GM18507 (cell line): ENCODE measurements at places on chromosomes 11 and 22.

- no peak for DNase-seq
Observed at GRCh38 chr11:28108958-28109357, 770 bp downstream of the METTL15 start.

DNA sequence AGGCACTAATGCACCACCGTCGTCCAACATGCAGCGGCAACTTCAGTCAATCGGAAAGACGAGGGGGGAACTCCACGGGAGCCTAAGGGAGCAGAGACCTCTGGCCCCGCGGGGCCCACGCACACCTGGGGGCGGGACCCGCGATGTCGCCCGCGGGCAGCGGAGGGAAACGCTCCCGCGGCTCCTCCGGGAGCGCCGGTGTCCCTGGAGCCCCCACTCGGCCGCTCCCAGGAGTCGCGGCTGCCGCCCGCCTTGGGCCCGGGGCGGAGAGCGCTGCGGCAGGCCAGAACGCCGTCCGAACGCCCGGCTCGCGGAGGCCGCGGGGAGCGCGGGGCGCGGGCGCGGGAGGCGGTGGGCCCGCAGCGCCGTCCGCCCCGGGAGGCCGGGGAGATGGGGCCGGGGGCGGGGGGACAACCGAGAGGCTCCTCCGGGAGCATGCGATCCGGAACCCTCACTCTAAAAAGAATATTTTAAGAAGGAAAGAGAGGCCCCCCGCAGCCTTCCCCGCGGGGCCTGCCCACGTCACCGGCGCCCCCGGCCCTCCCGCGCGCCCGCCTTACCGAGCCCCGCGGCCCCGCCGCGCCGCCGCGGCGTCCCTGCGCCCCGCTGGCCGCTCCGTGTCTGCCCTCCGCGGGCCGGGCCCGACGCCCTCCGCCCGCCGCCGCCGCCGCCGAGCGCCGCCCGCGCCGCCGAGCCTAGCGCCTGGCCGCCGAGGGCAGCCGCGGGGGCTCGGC, 86.6 kb upstream of the ARHGAP32 start:
- no peak for DNase-seq

GRCh38 chr11:107413352-107413751, 44.3 kb downstream of the CWF19L2 start:
- DNase-seq: no peak

GRCh38 chr11:108112057-108112456, 9.3 kb upstream of the ACAT1 start:
- DNase-seq: no peak

DNA sequence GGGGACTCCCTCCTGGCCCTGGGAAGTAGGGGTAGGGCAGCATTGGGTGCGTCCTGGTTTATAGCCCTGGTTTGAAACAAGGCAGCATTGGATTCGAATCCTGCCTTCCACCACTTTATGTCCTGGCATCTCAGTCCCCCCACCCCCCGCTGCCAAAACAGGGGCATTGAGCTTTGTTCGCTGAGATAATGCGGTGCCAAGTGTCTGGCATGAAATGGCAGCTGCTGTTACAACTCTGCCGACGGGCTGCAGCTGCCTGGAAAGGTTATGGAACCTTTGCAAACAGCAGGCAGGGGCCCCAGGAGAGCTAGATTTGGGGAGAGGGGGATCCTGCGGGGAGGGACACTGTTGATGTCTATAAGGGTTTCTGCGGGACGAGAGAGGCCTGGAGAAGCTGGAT, 1.9 kb downstream of the TST start:
- DNase-seq: no peak

DNA sequence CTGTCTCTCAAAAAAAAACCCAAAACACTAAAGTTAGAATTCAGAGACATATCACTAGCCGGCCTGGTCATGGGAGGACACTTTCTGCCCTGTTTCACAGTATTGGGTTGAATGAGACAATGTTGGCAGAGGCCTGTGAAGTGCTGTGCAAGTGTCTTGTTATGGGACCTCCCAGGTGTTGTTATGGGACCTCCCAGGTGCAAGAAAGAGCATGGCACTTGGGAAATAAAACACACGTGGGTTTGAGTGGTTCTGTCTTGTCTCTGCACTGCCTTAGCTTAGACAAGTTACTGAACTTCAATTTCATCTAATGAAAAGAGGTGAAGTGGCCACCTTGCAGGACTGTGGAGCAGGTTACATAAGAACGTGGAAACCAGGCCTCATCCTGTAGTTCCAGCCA, 28.9 kb upstream of the RAB1B start:
- no peak for DNase-seq

- DNase-seq: no peak
Observed at GRCh38 chr11:125123947-125124617, 12.7 kb upstream of the TMEM218 start.

DNA sequence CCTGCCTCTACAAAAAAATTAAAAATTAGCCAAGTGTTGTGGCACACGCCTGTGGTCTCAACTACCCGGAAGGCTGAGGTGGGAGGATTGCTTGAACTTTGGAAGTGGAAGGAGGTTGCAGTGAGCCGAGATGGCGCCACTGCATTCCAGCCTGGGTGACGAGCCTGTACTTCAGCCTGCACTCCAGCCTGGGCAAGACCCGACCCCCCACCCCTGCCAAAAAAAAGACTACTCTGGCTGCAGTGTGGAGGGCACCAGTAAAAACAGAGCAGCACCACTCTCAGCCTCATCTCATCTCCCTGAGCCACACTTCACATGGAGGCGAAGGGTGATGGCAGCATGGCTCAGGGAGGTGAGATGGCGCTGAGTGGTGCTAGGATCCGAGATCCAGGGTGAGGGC, 50.3 kb upstream of the THY1 start:
- no peak for DNase-seq

DNA sequence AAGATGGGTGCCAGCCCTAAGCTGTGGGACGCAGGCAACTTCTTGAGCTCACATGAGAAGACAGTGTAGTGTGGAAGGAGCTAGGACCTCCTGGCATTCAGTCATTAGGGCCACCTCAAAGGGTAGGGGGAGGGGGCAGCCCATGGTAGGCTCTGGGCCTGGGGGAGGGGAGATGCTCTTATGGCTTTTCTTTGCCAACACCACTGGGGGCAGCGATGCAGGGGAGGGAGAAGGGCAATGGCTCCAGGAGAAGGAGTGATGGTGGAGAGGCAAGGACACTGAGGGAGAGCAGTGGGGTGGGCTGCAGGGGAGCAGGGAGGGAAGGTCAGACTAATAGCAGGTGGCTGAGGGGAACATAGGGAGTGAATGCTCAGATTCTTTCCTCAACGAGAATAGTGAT, 63.3 kb upstream of the SUSD2 start:
- no peak for DNase-seq

DNA sequence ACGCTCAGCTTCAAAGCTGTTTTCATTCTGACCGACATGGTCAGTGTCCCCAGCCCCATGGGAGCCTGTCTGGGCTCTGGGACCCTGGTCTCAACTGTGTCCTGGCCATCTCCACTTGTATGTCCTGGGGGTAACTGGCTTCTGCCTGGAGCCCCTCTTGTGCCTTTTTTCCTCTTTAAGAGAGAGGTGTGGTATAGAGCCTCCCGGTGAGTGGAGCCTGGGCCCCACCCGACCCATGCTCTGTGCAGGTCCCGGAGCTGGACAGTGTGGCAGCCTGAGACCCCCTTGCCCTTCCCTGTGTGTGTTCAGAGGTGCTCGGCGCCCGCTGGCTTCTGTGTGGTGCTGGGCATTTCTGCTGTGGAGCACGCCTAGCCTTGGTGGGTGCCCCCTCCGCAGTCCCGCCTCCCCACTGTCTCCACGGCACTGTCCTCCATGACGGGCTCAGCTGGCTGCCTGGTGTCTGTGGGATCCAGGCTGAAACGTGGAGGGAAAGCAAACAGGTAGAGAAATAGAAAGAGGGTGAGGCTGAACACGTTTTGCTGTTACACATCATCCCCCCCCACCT, 74.9 kb downstream of the PARVB start:
- DNase-seq: no peak

DNA sequence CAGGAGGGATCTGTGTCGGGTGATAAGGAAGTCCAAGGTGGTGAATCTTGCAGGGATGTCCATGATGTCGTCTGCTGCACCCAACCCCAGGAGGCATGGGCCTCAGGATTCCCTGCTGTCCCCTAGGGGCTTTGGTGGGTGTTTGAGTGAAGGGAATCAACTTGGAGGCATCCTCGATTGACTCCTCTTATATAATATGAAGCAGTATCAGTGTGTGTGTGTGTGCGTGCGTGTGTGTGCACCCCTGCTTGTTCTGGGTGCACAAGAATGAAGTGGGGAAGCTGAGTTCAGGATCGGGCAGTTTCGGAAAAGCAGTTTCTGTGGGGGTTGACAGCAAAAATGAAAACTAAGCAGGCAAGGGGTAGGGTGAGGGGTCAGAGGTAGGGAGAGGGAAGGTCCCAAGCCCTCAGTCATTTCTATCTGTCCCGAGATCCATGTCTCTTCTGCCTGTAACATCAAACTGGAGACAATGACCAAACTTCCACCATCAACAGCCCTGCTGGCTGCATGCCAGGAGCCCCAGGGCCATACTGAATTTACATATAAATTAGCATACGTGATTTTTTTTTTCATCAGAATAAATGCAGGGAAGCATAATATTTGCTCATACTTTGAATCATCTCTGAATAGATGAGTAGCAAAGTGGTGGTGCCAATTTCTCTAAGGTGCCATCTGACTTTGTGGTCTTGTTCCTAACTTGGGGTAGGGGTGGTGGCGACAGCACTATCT, 2.0 kb downstream of the NTM start:
- DNase-seq: no peak

- DNase-seq: no peak
Observed at GRCh38 chr22:41274856-41275255, 11.1 kb downstream of the RANGAP1 start.

- DNase-seq: no peak
Observed at GRCh38 chr11:64871492-64871891, 6.9 kb downstream of the EHD1 start.

GRCh38 chr22:36116127-36116526, 44.4 kb downstream of the APOL3 start:
- DNase-seq: no peak

DNA sequence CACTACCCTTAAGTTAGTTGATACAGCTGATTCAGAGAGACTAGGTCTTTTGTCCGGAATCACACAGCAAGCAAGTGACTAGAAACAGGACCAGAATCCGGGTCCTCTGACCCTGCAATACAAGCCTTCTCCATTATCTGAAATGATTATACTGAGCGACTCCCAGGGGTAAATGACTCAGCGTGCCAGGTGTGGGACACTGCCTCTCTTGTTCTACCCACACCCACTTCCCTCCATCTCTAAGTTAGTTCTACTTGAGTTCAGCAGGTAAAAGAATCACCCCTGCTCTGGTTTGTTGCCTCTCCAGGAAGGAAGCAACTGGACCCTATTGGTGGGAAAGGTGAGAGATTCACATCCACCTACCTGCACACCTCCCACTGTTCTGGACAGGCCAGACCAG, 156.9 kb downstream of the DBX1 start:
- no peak for DNase-seq

GRCh38 chr11:123546515-123546914, 107.9 kb downstream of the SCN3B start:
- DNase-seq: no peak

DNA sequence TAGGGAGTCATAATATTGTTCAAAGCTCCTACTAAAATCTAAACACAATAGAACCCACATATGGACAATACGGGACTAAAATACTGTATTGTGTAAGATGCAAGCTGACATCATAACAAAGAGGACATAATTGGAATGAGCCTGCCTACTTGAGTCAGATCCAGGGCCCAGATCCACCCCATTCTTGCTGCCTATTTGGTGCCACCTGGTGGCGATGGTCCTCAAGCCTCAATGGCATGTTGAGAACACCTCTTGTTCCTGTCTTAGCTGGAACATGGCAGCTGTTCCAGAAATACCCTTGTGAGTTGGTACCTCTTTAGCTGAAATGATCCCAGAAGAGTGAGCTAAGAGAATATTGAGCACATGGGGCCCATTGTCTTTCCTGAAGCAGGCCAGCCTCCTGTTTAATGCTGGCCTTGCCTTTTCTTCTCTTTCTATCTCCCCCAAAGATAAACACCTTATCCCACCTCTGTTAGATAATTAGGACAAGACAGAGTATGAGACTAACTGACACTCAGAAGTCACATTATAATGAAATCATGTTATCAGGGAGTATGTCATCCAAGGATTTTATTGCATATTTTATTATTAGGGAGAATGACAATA, 680.9 kb upstream of the ANO5 start:
- DNase-seq: no peak

DNA sequence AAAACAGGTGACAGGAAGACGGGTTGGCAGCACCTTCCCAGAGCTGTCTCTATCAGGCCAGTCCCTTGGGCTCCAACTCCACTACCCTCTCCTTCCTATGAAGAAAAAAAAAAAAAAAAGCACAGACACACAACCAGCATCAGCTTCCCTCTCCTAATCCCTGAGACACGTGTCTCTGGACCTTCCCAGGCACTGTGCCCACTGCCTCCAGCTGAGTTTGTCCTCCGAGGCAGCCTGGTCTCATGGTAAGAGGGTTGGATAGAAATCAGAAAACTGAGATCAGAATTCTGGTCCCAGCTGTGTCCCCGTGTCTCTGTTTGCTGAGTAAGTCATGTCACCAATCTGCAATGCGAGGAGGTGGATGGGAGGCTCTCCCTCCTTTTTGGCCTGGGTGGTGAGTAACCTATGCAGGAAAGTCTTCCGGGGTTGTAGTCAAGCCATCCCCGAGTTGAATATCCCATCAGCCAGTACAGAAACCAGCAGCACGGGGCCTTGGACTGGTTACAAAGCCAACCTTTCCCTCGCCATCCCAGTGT, 193.7 kb upstream of the TBCEL start:
- no peak for DNase-seq

- DNase-seq: no peak
Observed at GRCh38 chr11:1389932-1390568, at the start of gene BRSK2. BRSK2 (plus strand) TSS chr11:1389934; CDS start chr11:1390285, 351 bp downstream.

- no peak for DNase-seq
Observed at GRCh38 chr22:41280065-41280464, 5.9 kb downstream of the RANGAP1 start.

DNA sequence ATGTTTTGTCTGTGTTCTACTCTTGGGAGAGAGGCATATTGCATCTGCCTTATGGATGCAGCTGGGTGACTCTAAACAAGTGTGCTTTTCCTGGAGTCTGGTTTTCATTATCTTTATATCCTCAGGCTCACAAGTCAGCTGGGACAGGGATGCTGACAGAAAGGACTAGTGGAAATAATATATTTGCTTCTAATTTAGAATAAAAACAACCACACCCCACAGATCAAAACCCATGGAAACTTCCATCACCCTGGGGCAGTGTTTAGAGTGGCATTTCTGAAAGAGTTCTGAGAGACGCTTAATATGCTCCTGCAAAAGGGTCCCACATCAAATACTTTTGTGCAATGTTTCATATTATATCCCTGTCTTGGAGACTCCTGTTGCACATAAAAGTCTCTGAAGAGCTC, 20.8 kb downstream of the KCNE3 start:
- DNase-seq: no peak
